ENCODE measurements at places on chromosomes 4 and X. TPM values are rescaled to one million over a fixed set of nuclear protein-coding genes. Genes with fewer than 3 reads are reported as not detected.

OPN1LW gene
- polyA plus RNA-seq: not detected

FRMD7 gene
- not detected for polyA plus RNA-seq

FAT4 gene
- not detected for polyA plus RNA-seq

EVC2 gene
- 0.83 TPM for polyA plus RNA-seq

C4orf36 gene
- polyA plus RNA-seq: 0.54 TPM

Measured in small intestine (tissue), 16 donors.